ENCODE measurements at places on chromosomes 4 and X.

GRCh38 chr4:93342738-93343137 lies 485.8 kb upstream of the ATOH1 start:
- DNase-seq, result no peak

DNA sequence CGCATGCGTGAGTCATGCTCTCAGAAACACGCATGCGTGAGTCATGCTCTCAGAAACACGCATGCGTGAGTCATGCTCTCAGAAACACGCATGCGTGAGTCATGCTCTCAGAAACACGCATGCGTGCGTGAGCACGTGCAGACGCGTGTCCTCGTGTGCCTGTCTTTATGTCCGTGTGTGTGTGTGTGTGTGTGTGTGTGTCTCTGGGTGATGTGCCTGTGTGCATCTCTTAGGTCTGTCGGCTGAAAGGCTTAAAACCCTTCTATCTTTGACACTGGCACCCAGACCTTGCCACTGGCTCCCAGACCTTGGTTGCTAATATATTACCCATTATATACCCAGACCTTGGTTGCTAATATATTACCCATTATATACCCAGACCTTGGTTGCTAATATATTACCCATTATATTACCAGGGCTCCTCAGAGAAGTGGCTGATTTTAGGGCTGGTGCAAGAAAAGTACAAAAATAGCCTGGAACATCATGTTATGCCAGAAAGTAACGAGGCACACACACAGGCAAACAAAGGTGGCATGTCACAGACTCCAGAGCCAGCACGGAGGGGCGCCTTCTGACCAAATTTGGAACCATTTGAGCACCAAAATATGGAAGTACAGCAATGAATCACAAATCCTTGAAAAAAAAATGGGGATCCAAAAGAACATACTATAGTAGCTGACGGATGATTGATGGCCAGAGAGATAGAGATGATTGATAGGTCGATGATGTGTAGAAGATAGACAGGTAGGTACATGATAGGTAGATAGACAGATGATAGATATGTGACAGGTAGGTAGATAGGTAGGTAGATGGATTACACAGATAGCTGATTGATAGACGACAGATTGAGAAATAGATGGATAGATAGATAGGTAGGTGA lies 19.2 kb upstream of the ADRA2C start:
- DNase-seq, result no peak

DNA sequence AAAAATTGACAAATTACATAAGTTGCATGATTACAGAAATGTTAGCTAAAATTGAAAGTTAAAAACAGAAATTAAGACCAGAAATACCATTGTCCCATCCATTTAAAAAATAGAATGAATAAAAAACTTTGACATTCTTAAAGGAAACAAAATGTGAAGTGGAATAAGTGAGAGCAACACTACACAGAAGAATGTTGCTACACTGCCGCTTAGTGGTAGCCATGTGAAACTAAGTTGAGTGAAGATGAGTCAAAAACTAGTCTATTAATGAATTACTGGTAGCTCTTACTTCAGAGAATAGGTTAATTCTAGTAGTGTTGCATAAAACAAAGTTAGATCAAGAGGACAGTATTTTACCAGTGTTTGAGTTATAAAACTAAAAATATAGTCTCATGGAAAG lies 571.0 kb upstream of the KLHL4 start:
- no peak for DNase-seq

- DNase-seq, result no peak
Measured at GRCh38 chr4:71473541-71474240, 134.9 kb downstream of the SLC4A4 start.

GRCh38 chr4:15331930-15332329 lies 95.9 kb upstream of the C1QTNF7 start:
- DNase-seq, result no peak

DNA sequence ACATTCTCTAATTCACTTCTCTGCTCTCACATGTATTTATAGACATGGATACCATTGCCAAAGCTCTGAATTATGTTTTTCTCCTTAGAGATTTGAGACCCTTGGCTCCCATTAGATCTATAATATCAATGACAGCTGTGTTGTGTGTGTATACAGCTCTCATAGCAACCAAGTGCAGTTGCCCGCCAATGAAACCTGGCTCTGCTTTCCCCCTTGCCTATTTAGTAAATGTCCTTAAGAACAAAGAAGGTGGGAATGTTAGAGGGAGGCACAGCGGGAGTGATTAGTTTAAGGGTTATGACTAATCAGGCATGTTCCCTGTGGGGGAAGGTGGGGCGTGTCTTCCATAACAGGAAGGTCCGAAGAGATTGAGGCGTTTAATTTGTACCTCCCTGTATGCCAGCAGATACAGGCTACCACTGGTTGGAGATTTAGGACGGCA lies 100.5 kb upstream of the TBC1D9 start:
- DNase-seq, result no peak

Data from omental fat pad (tissue), 4 donors.